Kidney epithelial cell (primary cell): ENCODE measurements at places on chromosomes 5 and 9.

- no peak for DNase-seq
These were observed 20.4 kb downstream of the XRCC4 start for GRCh38 chr5:83097689-83098231.

DNA sequence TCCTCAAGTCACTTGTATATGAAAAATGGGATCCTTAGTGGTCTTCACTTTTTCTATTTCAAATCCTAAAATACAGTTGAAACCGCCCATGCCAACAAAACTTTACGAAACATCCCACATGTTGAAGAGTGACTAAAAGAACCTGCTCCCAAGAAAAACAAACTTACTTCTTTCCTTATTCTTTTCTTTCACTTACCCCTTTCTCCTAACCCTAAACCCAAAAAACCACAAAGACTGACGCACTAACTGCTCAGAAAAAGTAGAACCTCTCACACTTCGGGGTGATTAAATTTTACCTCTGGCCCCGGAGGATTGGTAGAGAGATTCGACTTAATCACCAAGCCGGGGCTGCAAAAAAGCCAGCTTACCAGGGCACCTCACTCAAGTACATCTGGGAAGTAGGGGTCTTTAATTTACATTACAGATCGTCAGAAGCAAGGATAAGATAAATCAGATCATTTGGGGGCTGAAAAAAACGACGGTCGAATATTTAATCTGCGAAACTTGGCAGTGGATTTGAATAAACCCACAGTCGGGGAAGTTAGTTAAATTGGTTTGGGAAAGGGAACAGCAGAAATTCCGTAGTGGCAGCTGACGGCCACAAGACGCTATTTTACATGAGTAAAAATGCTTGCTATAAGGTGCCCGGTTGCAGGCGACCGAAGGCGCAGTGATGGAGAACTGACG lies 1.3 kb downstream of the CDO1 start:
- DNase-seq = no peak

GRCh38 chr9:131744171-131744719 lies 4.4 kb upstream of the RAPGEF1 start:
- no peak for DNase-seq

DNA sequence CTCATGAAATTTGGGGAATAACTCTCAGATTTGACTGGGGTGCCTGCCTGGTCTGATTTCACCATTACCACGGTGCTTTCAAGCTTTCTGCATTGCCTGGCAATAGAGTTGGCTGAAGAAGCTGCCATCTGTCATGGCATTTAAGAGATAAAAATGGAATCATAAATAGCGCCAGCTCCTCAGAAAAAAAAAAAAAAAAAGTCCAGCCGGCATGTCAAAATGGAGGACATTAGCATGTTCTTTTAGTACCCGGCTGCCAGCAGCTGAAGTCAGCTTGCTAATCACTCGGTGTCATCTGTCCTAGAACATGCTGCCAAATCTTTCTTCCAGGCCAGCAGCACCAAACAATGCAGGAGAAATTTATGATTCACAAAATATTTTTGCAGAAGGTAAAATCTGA lies 57.7 kb upstream of the CER1 start:
- DNase-seq = no peak

GRCh38 chr5:179224741-179225140 lies 120.5 kb downstream of the ADAMTS2 start:
- DNase-seq = no peak

DNA sequence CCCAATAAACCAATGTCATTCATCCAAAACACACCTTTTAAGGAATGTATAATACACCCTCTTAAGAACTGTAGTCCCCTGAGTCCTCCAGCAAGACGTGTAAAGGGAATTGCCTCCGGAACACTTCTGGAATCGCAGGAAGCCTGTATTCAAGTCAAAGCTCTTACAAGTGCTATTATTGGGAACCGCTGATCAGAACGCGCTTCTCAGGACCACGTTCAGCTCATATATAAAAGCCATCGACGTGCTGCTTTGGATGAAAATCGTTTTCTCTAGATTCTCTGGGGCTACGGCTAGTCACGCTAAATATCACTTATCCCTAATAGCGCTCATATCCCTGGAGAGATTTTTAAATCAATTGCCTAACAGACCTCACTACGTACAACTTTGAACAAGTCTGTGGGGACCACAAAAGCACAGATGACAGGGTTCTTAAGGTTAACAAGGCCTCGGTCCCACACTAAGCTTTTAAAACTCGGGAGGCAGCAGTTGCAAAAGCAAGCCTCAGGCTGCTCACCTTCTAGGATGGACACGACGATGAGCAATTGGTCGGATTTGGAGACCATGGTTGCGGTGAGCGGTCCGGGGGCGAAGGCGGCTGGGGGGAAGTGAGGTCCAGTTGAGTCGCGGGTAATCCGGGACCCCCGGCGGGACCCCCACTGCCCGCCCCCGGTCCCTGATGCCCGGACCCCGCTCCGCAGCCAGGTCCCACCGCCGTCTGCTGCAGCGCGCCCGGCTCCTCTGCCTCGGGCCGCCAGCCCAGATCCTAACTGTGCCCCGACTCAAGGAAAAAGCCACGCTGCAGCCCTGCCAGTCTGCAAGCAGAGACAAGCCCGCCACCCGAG lies 548 bp downstream of the CEP120 start:
- DNase-seq = no peak

GRCh38 chr5:84779186-84779585 lies 394.5 kb upstream of the EDIL3 start:
- DNase-seq = no peak

DNA sequence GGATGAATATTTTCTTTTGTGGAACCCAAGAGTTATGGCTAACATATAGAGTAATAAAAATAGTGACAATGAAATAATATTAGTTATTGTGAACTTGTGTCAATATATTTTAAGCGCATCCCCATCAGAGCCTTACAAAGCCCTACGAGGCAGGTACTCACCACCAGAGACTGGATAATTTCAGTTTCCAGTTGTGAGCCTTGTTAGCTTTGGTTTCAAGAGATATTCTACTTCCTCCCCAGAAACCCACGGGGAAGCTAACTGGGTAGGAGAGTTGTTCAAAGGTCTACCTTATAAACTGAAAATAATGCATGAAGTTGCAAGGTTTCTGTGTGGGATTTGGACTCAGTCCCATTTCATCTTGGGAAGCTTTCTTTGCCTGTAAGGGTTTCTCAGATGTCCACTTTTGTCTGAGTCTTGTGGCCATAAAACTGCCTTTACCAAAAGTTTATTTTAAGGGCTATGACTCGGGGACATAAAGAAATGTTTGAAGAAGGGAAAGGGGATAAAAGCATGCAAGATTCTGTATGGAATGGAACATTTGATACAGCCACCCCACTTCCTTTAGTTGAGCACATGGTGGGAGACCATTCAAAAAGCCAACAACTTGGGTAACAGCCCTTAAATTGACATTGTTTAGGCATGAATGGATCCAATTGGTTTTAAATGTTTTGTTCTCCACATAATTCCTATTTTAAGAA lies 57.4 kb upstream of the ANKRD55 start:
- no peak for DNase-seq

DNA sequence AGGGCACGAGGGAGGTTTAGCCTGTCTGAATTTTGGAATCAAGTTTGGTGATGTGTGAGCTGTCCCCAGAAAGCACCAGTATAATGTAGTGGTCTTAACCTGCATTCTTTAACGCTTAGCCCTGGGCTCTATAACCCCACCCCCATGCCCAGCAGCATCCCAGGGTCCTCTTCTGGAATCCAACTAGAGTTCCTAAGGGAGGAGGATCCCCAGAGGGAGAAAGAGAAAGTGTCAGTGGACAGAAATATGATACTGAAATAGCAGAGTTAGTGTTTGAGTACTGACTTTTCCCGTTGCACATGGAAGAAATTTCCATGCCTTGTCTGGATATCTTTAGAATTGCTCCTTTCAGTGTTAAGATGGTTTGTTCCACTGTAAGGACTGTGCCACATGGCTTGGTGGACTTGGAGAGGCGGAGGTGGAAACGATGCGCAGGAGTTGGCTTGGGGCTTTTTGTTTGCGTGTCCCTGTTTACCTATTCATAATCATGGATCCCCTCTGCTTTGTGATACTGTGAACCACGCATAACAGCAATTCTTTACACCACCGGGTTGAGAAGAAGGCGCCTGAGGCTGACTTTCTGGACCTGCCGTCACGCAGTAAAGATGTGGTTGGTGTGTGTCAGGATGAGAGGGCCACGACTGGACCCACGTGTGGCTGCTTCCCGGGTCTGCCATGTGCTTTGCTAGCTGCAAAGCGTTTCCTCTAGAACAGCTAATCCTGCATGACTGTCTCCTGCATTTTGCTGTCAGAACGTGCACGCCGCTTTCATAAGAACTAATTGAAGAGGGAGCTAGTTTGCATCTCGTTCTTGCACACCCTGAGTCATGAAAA lies 142.3 kb downstream of the SMARCA2 start:
- DNase-seq = no peak

- DNase-seq = no peak
These were observed 2.5 kb downstream of the DMRT2 start for GRCh38 chr9:1052365-1053281.

DNA sequence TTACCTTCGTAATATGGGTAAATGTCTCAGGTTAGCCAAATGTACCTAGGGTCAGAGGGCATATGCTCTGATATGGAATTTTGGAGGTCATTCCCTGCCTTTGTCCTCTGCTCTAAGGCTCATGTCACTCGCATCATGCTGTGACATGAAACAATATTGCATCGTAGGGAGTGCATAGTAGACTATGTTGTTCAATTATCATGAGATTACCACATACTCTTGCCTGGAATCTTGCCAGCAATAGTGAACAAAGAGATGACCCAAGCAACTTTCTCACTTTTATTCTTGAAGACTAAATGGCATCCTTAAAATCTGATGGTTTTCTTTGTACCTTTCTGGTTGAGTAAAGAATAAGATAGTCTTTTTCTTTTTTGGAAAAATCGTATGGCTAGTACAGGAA lies 27.6 kb downstream of the ZNF462 start:
- DNase-seq = no peak

- DNase-seq = peak; percentile 94
These were observed 240.7 kb upstream of the NREP start for GRCh38 chr5:111997711-111998110.

DNA sequence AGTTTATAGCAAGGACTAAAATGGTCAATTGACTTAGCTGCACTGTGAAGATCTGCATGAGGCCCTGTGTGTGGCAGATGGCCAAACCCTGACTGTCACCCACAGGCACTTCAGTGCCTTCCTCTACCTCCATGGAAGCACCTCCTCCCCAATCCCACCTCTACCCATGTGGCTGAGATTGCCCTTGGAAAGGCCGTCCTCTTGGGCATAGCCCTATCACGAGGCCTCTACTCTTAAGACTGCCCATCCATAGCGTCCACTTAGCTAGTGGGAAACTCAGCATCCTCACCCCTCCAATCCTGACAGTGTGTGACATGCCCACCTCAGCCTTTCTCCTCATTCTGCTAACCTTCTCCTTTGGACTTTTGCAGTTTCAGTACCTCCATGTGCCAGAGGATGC lies 510.2 kb downstream of the BNC2 start:
- no peak for DNase-seq

- DNase-seq = no peak
These were observed 496.3 kb upstream of the GRIA1 start for GRCh38 chr5:152994033-152994680.

GRCh38 chr5:93724791-93725190 lies 16.6 kb downstream of the POU5F2 start:
- no peak for DNase-seq

- DNase-seq = no peak
These were observed 102.8 kb downstream of the C9orf50 start for GRCh38 chr9:129518074-129518473.

DNA sequence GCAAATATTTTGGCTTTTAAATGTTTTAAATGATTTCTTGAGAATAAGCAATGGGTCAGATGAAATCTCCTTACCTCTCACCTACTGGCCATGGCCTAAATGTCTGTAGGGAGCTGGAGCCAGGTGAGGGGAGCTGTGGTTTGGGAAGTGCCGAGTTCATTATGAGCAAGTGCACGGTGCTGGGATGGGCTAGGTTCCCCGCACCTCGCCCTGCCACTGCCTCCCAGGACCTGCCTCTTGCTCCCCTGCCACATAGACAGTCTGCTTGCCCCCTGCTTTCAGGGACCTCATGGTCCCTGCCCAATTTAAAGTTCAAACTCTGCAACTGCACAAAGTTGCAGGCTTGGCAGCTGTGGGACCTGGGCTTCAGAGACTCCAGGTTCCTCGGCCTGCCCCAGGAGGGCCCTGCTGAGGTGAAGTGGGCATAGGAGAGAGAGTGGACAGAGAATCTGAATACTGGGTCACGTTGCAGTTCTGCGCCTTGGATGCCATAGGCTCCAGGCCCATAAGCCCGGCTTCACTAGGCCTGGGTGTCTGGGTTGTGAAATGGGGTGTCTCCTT lies 5.4 kb downstream of the OR13J1 start:
- no peak for DNase-seq

DNA sequence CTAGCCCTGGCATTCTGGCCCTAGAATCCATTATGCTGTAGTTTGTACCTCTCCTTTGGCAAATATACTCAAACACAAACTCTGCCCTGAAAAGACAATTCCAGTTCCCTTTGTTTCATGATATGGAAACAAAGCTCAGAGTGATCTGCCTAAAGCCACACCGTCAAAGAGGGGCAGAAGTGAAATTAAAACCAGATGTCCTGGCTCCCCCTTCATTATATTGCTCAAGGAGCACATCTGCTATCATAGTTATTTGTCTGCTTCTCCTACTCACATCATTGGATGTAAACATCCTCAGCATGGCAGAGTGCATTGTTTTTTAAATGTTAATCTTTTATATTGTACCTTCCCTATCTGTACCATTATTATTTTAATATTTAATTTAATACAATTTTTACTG lies 266.7 kb upstream of the SMARCA2 start:
- no peak for DNase-seq

- DNase-seq = no peak
These were observed 163.3 kb downstream of the INSYN2B start for GRCh38 chr5:169817031-169817430.

GRCh38 chr9:134743853-134744252 lies 102.2 kb downstream of the COL5A1 start:
- DNase-seq = no peak

DNA sequence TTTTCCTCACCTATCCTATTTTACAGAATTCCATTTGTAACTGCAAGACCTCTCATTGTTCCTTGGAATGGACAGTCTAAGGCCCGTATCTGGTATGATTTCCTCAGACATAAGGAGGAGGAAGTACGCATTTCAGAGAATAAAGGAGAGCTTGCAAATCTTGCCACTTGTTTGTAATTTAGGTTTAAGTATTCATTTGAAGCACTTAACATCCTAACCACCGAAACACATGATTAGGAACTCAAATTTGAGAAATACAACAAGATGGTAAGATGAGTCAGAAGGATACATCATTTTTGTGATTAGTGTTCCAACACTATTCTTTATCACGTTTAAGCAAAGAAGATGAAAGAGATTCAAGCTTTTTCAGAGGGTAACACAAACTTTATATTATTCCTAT lies 3.9 kb upstream of the ZCCHC9 start:
- DNase-seq = no peak
